Fibroblast of skin of right biceps (primary cell): ENCODE measurements at places on chromosomes 3 and 15.

GRCh38 chr3:25120665-25121064, 307.4 kb upstream of the RARB start:
- no peak for DNase-seq

GRCh38 chr3:102225407-102226132, 209.2 kb upstream of the ZPLD1 start:
- peak; percentile 71 for DNase-seq

GRCh38 chr15:71463156-71463665, 347.1 kb upstream of the NR2E3 start:
- DNase-seq = peak; percentile 41

GRCh38 chr15:92728266-92728665, 72.7 kb upstream of the FAM174B start:
- no peak for DNase-seq

DNA sequence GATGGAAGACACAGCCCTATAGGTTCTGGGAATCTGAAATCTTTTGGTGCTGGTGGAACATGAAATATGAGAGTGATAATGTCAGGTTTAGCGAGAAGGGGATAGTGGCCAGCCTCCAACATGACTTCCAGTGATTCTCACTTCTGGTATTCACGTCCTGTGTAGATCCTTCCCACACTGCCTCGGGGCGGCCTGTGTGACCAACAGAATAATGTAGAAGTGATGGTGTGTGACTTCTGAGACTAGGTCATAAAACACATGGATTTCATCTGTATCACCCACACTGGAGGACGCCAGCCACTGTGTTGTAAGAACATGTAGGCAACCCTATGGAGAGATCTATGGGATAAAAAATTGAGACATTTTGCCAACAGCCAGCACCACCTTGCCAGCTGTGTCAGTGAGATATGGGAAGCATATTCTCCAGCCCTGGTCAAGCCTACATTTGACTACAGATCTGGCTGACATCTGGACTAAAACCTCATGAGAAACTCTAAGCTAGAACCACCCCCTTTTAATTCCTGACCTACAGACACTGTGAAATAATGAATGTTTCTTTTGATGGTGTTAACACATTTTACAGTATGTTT, 25.5 kb upstream of the NUDT16 start:
- peak; percentile 45 for DNase-seq

GRCh38 chr3:54173371-54173770, 51.0 kb downstream of the CACNA2D3 start:
- no peak for DNase-seq

DNA sequence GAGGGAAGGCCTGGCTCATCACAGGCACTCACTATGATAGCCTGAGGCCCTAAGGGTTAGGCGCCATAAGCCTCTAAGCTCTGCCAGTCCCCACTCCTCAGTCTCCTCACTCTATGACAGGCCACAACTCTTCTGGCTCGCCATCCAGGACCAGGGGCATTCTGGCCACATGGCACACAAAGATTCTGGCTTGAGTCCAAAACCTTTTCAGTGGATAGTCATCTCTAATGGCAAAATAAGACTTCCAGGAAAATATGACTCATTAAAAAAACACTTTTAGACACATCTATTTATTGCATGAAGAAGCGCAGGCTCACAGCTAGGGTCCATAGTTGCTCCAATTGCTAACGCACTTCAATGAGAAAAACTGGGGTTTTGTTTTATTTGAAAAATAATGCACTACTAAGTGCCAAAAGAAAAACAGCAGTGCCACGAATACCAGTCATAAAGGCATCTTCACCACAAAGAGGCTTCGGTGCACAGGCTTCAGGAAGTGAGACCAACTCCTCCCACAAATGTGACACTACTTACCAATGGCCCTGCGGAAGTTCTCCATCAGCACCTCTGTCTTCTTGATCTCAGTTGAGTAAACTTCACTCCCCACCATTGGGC, 11.1 kb downstream of the RUVBL1 start:
- peak; percentile 87 for DNase-seq

GRCh38 chr3:102189956-102190723, 244.7 kb upstream of the ZPLD1 start:
- DNase-seq = no peak

DNA sequence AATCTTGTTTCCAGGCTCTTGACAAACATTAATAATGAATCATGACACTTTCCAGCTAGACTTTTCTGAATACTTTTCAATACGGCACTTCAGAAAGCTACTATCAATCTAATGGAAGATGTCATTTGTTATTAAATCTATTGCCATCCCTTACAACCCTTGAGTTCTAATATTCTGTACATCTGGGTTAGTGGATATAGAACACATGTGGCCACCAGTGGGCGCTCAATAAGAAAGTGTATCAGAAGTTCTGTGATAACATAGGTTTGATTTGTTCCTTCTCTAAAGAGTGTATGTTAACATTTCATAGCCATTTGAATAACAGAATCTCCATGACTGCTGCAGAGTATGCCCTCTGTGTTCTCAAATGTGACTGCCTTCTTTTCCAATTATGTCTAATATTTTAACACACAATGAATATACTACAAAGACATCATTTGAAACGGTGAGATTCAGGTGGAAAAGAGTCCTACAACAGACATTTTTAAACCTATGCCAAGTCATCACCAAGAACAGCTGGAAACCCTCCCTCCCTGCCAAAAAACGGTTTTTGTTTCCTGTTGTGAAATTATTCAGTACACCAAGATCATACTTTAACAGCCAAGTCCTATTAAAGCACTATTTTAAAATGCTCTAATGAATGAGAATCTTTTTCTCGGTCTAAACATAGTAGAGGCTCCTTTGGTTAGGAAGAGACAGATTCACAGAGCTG, 22.2 kb downstream of the ALDH1A2 start:
- DNase-seq = peak; percentile 33

DNA sequence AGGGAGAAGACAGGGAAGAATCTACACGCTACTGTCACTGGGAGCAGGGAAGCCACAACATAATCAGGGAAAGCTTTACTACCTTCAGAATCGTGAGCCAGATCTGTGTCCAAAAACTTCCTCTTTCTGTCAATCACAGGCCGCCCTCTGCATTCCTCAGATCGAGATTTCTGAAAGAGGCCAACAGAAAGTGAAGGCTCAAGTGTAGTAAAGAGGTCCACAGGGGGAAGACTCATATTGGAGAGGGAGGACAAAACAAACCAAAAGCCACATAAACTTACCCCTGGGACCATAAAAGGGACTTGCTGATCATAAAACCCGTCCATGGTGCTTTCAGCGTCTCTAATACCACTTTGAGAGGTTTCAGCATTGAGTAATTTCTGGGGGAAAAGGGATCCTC, 3.3 kb downstream of the ETV5 start:
- DNase-seq = no peak

- DNase-seq = peak; percentile 46
Observed at GRCh38 chr3:12420393-12420792, 63.9 kb upstream of the TSEN2 start.

DNA sequence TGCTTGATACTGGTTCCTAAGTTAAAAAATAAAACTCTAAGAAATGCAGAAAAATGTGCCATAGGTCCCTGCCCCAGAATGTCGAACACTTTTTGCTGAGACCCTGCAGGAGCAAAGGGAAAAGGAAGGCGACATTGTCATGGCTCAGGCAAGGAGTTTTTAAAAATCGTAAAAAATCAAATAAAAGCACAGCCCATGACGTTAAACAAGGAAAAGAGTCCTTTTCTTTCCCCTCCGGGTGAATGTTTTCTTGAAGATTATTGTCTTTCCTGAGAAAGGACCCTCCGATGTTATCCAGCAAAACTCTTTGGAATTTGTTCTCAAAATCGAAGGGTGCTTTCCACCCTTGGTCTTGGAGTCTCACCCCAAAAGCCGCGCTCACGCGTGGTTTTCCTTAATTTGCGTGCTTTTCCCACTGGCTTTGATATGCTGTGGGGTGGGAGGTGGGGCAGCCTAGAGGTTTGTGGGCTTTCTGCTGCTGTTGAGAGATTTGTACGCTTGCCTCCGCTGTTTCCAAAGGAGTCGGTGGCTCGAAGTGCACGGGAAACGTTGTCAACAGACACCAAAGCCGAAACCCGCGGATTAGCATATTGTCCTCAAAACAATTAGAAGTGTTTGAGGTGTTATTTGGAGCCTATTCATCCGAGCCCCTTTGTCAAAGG, 2.9 kb downstream of the SOX14 start:
- no peak for DNase-seq

- no peak for DNase-seq
Observed at GRCh38 chr3:46422617-46423016, 15.6 kb downstream of the CCRL2 start.

DNA sequence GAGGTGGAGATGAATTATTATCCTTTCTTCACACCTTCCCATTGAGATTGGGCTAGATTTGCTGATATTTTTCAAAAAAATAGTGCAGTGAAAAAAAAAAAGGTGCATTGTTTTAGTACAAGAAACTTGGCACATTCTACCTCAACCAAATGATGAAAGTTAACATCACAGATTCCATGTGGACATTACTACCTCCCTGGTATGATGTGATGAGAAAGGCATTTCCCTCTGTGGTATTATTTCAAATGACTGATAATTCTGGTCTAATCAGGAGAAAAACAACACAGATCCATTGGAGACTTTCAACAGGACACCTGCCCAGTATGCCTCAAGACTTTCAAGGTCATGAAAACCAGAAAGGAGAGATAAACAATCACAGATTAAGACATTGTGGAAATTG, 313.4 kb downstream of the BCHE start:
- peak; percentile 68 for DNase-seq
